ENCODE measurements at places on chromosomes 16 and 17. TPM values are rescaled to one million over a fixed set of nuclear protein-coding genes. Genes with fewer than 3 reads are reported as not detected.

DNA sequence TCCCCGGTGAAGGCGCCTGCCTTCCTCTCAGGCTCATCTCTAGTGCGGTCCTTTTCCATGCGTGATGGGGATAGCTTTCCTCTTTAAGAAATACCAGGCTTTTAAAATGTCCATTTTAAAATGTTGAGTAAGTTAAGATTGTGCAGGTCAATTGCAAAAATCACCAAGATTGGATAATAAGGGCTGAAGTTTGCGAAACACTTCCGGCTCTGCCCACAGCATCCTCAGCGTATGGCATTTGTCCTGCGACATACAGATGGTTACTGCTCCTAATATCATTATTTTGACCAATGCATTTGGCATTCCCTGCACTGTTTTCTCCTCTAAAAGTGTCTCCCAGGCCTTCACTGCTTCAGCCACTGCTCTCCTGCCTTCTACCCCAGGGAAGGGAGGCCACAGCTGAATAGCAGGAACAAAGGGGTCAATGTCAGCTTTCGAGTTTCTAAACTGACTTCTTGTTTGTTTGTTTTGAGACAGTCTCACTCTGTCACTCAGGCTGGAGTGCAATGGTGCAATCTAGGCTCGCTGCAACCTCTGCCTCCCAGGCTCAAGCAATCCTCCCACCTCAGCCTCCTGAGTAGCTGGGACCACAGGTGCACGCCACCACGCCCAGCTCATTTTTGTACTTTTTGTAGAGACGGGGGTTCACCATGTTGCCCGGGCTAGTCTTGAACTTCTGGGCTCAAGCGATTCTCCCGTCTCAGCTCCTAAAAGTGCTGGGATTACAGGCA lies 91.9 kb downstream of the CRISPLD2 start:
- DNase-seq = no peak

GRCh38 chr17:43026595-43026994 lies 1.6 kb downstream of the RND2 start:
- DNase-seq = no peak

GRCh38 chr16:2121853-2122252 lies 13.8 kb downstream of the PKD1 start:
- DNase-seq = no peak

GRCh38 chr16:72537664-72538063 lies 365.7 kb upstream of the PMFBP1 start:
- DNase-seq = no peak

The CPNE2 gene
- total RNA-seq = 11.3 TPM

GRCh38 chr16:931626-932500 lies 38.9 kb downstream of the LMF1 start:
- no peak for DNase-seq

DNA sequence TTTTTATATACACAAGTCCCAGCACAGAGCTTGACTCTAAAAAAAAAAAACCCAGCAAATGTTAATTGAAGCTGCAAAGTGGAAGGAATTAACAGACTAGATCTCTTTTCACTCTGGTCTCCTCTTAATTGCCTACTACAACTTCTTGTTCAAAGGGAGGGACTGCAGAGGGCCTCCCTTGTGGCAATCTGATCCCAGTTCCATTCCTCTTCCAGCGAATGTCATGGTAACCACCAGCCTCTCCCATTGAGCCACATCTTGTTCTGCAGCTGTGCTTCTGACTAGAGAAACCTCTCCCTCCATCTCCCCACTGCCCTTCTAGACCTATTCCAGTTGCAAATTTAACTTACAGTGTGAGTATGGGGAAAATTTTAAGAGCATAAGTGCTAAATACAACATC lies 5.9 kb downstream of the SUPT6H start:
- DNase-seq = no peak

DNA sequence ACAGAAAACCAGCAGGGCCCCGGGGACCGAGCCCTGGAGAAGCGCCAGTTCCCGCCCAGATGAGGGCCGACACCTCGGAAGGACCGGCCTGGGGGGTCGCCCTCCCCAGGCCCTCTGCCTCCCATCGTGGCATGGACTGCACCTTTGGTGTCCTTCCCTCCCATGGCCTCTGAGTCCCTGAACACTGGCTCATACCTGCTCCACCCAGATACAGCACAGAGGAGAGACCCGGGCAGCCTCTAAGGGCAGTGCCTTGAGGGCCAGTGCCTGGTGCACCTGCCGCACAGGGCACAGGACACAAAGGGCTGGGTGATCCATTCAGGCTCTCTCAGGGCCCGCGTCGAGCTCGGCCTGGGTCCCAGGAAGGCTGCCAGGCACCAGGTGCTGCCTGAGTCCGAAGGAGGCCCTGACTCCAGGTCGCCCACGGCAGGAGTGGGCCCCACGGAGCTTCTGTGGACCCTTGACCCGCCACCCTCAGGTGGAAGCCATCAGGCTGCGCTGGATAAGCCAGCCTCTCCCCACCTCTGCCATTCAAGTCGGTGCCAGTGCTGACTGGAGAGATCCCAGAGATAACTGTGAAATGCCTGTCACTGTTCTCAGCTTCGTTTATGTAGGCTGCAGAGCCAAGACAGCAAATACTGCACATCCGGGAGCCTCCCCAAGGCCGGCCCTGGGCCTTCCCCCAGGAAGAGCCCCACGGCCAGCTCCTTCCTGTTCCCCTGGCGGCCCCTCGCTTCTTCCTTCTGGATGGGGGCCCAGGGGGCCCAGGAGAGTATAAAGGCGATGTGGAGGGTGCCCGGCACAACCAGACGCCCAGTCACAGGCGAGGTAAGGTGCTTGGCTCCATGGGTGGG lies at the start of gene ZG16B:
Gene ZG16B, plus strand, starts transcription at position 803 of the 854 bp plus-strand sequence. CDS start 139 bp downstream, outside the sequence.
- DNase-seq = no peak

GRCh38 chr17:57422574-57423164 lies 166.3 kb downstream of the MSI2 start:
- DNase-seq = no peak

DNA sequence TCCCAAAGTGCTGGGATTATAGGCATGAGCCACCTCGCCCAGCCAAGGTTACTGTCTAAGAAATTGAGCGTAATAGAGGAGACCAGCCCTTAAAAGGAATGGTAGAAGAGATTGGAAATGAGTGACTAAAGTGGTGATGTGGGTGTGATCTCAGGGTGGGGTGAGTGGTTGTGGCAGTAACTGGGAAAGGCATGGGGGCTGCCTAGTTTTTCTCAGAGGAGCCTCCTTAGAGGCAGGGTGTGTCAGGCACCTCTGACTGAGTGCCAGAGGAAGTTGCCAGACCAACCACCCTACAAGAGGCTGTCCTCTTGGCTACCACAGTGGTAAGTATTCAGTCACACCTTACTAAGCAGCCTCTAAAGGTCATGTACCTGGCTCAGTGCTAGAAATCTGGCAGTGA lies 8.9 kb downstream of the DUS2 start:
- no peak for DNase-seq
